ENCODE measurements at places on chromosomes 4 and X. TPM values are rescaled to one million over a fixed set of nuclear protein-coding genes. Genes with fewer than 3 reads are reported as not detected.

- H3K4me3 ChIP-seq: no peak overlapping the region
- H3K27ac ChIP-seq: no peak overlapping the region
- H3K4me1 ChIP-seq: no peaks in the 10 kb centered on the region
- DNase-seq: no peak
- no peaks in the 10 kb centered on the region for H3K36me3 ChIP-seq
- H3K27me3 ChIP-seq: no peaks in the 10 kb centered on the region
These were observed 1066.0 kb downstream of the GLUD2 start for GRCh38 chrX:122113376-122113775.

DNA sequence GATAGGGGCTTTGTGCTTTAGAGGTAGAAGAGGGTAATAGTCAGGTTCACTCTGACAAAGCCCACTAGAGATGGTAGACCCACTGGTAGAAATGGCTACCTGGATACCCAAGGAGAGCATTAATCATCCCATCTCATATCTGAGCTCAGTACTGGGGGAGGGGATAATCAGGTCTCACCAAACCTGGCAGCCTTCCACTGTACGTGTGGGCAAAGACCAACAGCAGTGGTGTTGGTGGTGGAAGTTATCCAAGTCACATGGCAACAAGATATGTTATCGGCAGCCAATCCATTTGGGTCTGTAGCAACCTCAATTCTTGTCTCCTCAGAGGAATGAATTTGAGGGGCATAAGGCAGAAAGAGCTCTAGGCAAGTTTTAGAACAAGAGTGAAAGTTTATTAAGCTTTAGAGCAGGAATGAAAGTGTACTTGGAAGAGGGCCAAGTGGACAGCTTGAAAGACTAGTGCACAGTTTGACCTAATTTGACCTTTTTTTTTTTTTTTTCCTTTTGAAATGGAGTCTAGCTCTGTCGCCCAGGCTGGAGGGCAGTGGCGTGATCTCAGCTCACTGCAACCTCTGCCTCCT is 67.0 kb upstream of the CXCL13 start:
- no peaks in the 10 kb centered on the region for H3K36me3 ChIP-seq
- no peak overlapping the region for H3K27ac ChIP-seq
- H3K4me3 ChIP-seq: no peak overlapping the region
- peak; percentile 51 for DNase-seq
- no peaks in the 10 kb centered on the region for H3K27me3 ChIP-seq
- peaks cover 3% of the 10 kb centered on the region for H3K4me1 ChIP-seq

GRCh38 chr4:110075083-110075738 is 123.2 kb downstream of the ELOVL6 start:
- no peaks in the 10 kb centered on the region for H3K36me3 ChIP-seq
- H3K27me3 ChIP-seq: no peaks in the 10 kb centered on the region
- H3K4me1 ChIP-seq: no peaks in the 10 kb centered on the region
- DNase-seq: no peak

GRCh38 chr4:87405211-87405820 is 14.3 kb upstream of the HSD17B11 start:
- H3K27me3 ChIP-seq: no peaks in the 10 kb centered on the region
- no peaks in the 10 kb centered on the region for H3K36me3 ChIP-seq
- H3K4me3 ChIP-seq: no peak overlapping the region

DNA sequence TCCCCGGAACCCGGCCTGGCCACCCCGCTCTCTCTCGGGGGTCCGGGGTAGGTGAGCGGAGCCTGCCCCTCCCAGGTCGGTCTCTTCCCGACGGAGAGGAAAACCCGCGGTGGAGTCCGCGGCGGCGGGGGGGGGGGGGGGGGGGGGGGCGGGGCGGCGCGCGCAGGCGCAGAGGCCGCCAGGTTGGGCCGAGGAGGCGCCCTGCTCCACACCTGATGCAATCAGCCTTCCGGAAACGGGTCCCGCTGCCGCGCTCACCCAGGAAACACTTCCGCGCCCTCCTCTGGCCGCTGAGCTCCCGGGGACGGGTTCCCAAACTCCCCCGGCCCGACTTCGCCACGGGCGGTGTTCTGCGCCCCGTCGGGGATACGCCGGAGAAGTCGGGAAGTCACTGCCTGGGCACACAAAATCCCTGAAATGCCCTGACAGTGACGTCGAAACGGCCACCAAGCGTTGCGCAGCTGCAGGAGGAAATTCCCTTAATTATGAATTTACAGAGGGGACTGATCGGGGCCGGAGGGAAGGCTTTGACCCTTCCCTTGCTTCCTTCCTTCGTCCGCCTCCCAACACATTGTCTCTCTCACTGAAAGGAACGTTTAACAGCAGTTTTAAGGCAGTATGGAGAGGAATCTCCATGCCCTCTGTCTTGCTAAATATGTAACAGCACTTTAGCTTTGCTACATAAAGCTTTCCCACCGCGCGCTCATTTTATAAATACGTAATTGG is 2.1 kb upstream of the APBB2 start:
- peak; percentile 83 for DNase-seq
- peak overlapping the region; percentile 48 for H3K4me3 ChIP-seq
- peak overlapping the region; percentile 56 for H3K27ac ChIP-seq
- no peaks in the 10 kb centered on the region for H3K36me3 ChIP-seq
- H3K4me1 ChIP-seq: peaks cover 4% of the 10 kb centered on the region
- no peaks in the 10 kb centered on the region for H3K27me3 ChIP-seq

- no peaks in the 10 kb centered on the region for H3K27me3 ChIP-seq
- no peak for DNase-seq
- H3K4me3 ChIP-seq: no peak overlapping the region
- H3K36me3 ChIP-seq: no peaks in the 10 kb centered on the region
- H3K27ac ChIP-seq: no peak overlapping the region
- no peaks in the 10 kb centered on the region for H3K4me1 ChIP-seq
These were observed 1.3 kb downstream of the SYP start for GRCh38 chrX:49198540-49199314.

DNA sequence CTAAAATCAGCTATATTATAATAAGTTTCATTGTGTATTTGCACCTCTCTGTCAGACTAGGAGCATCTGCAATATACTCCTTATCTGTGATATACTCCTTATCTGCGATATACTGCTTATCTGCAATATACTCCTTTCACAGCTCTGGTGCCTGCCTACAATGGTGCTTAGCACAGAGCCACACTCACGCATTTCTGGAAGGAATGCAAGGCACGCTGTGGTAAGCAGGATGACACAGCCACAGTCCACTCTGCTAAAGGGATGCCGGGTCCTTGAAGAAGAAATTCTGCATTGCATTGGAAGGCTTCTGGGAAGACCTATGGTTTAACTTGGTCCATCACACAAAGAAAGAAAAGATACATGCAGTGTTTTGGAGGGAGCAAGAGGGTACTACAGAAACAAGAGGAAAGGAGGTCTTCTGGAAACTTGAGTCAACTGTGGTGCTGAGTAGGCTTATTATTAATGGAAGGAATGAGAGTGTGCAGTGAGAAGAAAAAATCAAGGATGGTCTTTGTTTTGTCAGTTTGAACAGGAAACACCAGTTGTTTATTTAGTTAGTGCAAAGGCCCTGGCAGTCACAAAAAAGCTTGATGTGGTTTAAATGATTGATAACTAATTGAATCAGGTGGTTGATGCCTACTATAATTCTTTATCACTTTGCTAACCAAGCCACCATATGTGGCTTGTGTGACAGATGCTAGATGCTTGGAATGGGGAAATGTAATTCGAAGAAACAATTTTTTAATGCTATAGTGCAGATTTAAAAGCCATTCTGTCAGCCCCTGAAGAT is 342.3 kb downstream of the GRXCR1 start:
- H3K4me3 ChIP-seq: no peak overlapping the region
- H3K27ac ChIP-seq: no peak overlapping the region

GRCh38 chrX:1582686-1583437 is 8.5 kb upstream of the AKAP17A start:
- no peak overlapping the region for H3K27ac ChIP-seq
- DNase-seq: no peak
- no peak overlapping the region for H3K4me3 ChIP-seq
- H3K4me1 ChIP-seq: no peaks in the 10 kb centered on the region
- H3K36me3 ChIP-seq: no peaks in the 10 kb centered on the region

DNA sequence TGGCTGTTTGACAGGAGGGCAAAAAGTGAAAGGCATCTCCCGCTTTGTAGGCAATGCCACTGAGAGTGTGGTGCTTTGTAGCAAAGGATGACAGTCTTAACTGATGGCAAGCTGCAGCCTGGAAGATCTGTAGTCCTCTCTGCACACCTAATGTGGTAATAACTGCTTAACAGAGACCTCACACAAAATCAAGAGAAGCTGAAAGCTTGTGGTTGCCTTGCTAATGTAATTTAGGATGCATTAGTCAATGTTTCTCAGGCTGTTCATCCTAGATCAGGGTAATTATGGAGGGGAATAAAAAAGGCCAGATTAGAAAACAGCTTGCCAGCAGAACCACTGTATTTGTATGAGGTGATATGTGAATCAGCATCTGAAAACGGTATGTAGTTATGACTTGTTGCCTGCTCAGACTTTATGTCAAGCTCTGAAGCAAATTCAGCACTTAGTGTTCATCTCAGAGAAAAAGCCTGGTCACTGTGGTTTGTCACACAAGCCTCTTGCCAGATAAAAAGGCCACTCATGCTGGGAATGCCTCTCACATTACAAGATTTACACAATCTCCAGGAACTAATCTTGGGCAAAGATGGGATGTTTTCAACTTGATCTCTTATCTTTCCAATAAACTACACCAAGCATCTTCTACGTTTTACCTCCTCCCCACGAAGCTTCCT is 130.8 kb downstream of the ENOX2 start:
- H3K4me1 ChIP-seq: no peaks in the 10 kb centered on the region
- no peak overlapping the region for H3K4me3 ChIP-seq
- no peak for DNase-seq
- no peaks in the 10 kb centered on the region for H3K36me3 ChIP-seq

- no peaks in the 10 kb centered on the region for H3K27me3 ChIP-seq
- H3K27ac ChIP-seq: no peak overlapping the region
- no peaks in the 10 kb centered on the region for H3K36me3 ChIP-seq
- no peak overlapping the region for H3K4me3 ChIP-seq
- DNase-seq: no peak
These were observed 956.7 kb downstream of the GLUD2 start for GRCh38 chrX:122004127-122004526.

DNA sequence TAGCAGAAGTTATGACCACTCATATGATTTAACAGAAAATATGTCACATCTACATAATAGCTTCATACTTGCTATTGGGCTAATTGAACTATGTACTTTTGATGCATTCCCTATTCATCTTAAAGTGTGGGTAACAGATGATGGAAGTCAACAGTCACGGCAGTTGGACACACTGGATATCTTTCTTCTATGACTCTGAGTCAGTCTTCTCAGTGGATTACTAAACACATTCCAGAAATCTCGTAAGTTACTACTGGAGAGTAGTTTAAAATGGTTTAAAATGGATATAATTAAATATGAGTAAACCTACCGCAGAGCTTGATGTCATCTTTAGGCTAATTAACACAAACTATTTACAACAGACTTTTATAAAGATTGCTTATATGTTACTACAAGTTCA is 30.1 kb upstream of the CFAP299 start:
- H3K27ac ChIP-seq: no peak overlapping the region
- H3K4me1 ChIP-seq: no peaks in the 10 kb centered on the region
- no peaks in the 10 kb centered on the region for H3K27me3 ChIP-seq
- no peak for DNase-seq
- no peak overlapping the region for H3K4me3 ChIP-seq

DNA sequence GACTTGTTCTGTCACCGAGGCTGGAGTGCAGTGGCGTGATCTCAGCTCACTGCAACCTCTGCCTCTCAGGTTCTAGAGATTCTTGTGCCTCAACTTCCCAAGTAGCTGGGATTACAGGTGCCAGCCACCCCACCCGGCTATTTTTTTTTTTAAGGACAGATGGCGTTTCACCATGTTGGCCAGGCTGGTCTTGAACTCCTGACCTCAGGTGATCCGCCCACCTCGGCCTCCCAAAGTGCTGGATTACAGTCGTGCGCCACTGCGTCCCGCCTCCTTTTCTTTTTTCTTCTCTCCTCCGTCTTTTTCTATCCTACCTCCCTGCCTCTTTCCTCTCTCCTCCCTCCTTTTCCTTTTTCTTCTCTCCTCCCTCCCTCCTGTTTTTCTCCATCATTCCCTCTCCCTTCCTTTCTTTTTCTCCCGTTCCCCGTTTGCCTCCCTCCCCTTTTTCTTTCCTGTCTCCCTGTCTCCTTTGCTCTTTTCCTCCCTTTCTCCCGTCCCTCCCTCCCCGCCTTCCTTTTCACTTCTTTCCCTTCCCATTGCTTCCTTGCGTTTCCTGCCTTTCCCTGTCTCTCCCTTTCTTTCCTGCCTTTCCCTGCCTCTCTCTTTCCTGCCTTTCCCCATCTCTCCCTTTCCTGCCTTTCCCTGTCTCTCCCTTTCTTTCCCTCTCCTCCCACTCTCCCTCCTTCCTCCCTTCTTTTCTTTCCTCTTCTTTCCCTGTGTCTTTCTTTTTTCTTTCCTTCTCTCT is 2.1 kb upstream of the SLC25A6 start:
- H3K27me3 ChIP-seq: no peaks in the 10 kb centered on the region
- peaks cover 5% of the 10 kb centered on the region for H3K4me1 ChIP-seq
- no peak overlapping the region for H3K27ac ChIP-seq
- no peak overlapping the region for H3K4me3 ChIP-seq

DNA sequence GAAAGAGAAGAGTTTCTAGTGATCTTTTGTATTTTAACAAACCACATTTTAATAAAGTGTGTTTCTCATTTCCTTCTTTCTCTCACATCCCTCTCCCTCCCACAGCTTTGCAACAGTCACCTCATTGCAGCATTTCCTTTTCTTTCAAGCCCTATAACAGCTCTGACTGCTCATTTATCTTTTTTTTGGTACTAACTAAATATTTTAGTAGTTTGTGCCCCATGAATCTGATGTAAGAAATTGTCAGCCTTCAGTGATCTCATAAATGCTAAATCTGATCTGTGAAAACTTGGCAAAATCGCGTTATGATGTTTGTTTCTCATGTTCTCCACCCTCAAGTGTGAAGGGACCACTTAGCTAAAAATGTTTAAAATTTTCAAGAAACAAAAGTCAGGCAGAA is 258.5 kb upstream of the SLIT2 start:
- no peak for DNase-seq
- H3K4me3 ChIP-seq: no peak overlapping the region
- no peaks in the 10 kb centered on the region for H3K36me3 ChIP-seq
- H3K27ac ChIP-seq: no peak overlapping the region
- H3K4me1 ChIP-seq: no peaks in the 10 kb centered on the region
- no peaks in the 10 kb centered on the region for H3K27me3 ChIP-seq

- H3K36me3 ChIP-seq: no peaks in the 10 kb centered on the region
- no peaks in the 10 kb centered on the region for H3K4me1 ChIP-seq
- no peak overlapping the region for H3K4me3 ChIP-seq
- H3K27ac ChIP-seq: no peak overlapping the region
- H3K27me3 ChIP-seq: no peaks in the 10 kb centered on the region
These were observed 33.2 kb downstream of the HMX1 start for GRCh38 chr4:8838296-8838960.

GRCh38 chr4:683982-684622 is 4.8 kb downstream of the SLC49A3 start:
- peak; percentile 78 for DNase-seq
- no peaks in the 10 kb centered on the region for H3K36me3 ChIP-seq
- no peak overlapping the region for H3K4me3 ChIP-seq
- H3K4me1 ChIP-seq: peaks cover 21% of the 10 kb centered on the region
- no peaks in the 10 kb centered on the region for H3K27me3 ChIP-seq

Gene NLGN4X
- total RNA-seq: 0.89 TPM

Gene DUSP9
- total RNA-seq: 0.49 TPM

Gene GUCY1B1
- total RNA-seq: 1.2 TPM

Gene PPP4R3C
- total RNA-seq: not detected

Gene ENOPH1
- 38.5 TPM for total RNA-seq

Gene HSFX4
- not detected for total RNA-seq

Gene MAOA
- total RNA-seq: 307 TPM

Gene XAGE1A
- total RNA-seq: not detected

Gene SPCS3
- total RNA-seq: 147 TPM

Gene KCNE5
- total RNA-seq: not detected

Gene SSX2B
- total RNA-seq: not detected

Measured in colonic mucosa (tissue), 4 donors.